Stimulated activated CD8-positive, alpha-beta memory T cell treated with anti-CD3 and anti-CD28 coated beads, Interleukin-7, amount 100 ng/mL, for 1 hour (primary cell): ENCODE measurements at places on chromosomes 13 and 19.

DNA sequence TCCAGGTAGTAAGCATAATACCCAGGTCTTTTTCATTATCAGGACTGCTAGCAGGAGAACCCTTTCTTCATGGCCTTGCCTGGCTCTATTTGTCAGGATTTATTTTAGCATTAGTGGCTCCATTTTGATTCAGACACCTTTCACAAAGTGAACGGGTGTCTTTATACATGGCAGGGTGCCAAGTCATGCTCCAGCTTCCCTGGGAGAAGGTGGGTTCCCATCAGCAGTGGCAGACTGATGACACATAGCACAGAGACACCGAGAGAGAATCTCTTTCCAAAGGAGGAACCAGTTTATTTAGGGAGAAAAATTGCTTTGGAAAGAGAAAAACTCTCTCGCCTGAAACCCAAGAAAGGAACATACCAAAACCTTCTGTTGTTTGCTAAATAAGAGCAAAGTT, 135.3 kb upstream of the TMTC4 start:
- no peak for DNase-seq

GRCh38 chr13:21012841-21013681, 48.3 kb downstream of the LATS2 start:
- DNase-seq: no peak

- DNase-seq: no peak
These were observed 1.9 kb upstream of the ZNF628 start for GRCh38 chr19:55474269-55475265.

- no peak for DNase-seq
These were observed 1.5 kb downstream of the ZNF235 start for GRCh38 chr19:44303320-44303719.

DNA sequence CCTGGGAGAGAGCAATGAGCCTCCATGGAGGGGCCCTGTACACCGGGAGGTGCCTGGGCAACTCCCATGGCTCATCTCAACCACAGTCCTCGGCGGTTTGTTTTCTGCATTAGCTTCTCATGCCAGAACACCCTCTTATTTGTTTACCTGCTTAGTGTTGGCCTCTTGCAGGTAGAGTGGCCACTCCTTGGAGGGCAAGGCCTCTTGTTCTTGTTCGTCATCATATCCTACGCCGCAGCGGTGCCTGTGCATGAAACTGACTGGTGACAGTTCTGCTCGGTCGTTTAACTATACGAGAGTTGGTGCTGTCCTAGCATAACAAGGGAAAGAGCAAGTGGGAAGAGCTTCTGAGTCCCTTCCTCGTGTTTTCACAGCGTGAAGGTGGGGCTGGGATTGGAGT, 40.5 kb upstream of the RNF113B start:
- DNase-seq: no peak

GRCh38 chr13:36445278-36445677, 13.0 kb downstream of the CCNA1 start:
- no peak for DNase-seq

- DNase-seq: peak; percentile 87
These were observed at the start of gene ZDHHC20 for GRCh38 chr13:21458813-21459701. Gene ZDHHC20 (minus strand): TSS chr13:21459303. CDS start chr13:21459171, 132 bp downstream.

- no peak for DNase-seq
These were observed 5.4 kb upstream of the VSIG10L start for GRCh38 chr19:51347209-51347928.

GRCh38 chr19:12636631-12637030, 25.9 kb downstream of the ZNF791 start:
- no peak for DNase-seq

- DNase-seq: no peak
These were observed 19.9 kb upstream of the DHRS12 start for GRCh38 chr13:51823863-51824262.

DNA sequence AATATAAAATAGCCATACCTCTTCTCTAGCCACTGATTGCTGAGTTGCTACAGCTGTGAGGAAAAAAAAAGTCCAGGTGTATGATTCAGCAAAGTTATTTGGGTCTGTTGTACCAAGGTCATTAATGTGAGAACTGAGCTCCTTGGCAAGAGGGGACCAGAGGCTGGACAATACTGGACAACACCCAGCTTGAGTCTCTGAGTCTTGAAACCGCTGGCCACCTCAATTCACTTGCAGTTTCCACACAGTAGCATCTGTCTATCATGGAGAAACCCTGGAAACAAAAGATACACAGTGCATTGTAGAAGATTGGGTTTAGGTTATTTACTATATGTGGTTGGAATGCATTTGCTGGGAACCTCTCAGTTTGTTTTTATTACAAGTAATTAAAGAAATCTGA, 60.4 kb downstream of the WDFY2 start:
- no peak for DNase-seq

DNA sequence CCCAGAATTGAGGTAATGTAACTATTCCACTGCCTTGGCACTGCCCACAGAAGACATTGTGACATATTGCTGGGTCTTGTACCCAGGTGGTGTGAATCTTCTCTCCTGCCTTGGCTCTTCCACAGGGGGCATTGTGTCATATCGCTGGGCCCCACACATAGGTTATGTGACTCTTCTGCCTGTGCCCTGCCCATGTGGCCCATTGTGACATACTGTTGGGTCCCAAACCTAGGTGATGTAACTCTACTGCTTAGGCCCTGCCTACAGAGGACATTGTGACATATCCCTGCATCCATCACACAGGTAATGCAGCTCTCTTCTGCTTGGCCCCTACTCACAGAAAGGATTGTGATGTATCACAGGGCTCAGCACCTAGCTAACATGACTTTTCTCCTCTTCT, 37.5 kb upstream of the ZNF254 start:
- no peak for DNase-seq

GRCh38 chr19:17063428-17063827, 11.8 kb downstream of the HAUS8 start:
- no peak for DNase-seq
